ENCODE measurements at places on chromosomes 13 and 19. TPM values are rescaled to one million over a fixed set of nuclear protein-coding genes. Genes with fewer than 3 reads are reported as not detected.

- peaks cover 30% of the 10 kb centered on the region for H3K4me1 ChIP-seq
- peak overlapping the region; percentile 25 for H3K27ac ChIP-seq
Measured at GRCh38 chr13:44974056-44974793, 15.0 kb downstream of the NUFIP1 start.

DNA sequence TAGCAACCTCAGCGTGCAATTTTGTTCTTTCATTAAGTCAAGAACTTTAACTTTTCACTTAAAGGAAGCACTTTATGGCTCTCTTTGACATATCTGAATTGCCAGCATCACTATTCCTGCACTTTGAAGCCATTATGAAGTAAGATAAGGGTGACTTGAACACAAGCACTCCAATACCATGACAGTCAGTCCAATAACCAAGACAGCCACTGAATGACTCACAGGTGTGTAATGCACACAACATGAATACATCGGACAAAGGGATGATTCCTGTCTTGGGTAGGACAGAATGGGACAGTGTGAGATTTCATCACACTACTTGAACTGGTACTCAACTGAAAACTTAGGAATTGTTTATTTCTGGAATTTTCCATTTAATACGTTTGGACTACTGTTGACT lies 233.7 kb upstream of the IPO5 start:
- H3K4me1 ChIP-seq: no peaks in the 10 kb centered on the region
- no peak for DNase-seq
- no peaks in the 10 kb centered on the region for H3K36me3 ChIP-seq
- no peak overlapping the region for H3K4me3 ChIP-seq

DNA sequence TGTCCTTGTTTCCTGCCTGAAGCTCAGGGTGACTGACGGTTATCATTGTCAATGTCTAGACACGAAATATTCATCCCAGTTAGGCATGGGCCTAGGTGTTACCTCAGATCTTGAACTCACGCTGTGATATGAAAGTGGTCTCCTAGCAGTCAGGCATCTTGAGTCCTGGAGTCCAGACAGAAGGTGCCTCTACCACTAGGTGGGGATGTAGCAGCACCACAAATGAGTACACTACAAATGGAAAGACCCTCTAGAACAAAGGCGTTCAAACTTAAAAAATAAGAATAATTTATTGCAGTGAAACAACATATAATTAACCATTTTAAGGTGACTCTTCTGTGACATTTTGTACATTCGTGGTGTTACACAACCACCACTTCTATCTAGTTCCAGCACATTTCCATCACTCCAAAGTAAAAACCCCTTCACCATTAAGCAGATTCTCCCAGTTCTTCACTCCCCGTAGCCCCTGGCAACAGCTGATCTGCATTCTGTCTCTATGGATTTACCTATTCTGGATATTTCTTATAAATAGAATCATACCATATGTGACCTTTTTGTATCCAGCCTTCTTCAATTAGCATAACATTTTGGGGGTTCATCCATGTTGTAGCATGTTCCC lies 11.9 kb upstream of the FRY start:
- no peak overlapping the region for H3K27ac ChIP-seq
- no peak overlapping the region for H3K4me3 ChIP-seq
- H3K36me3 ChIP-seq: no peaks in the 10 kb centered on the region
- no peaks in the 10 kb centered on the region for H3K27me3 ChIP-seq
- DNase-seq: no peak

The DCUN1D2 gene
- total RNA-seq: 87.0 TPM

The NPAS1 gene
- total RNA-seq: 0.23 TPM

The CFD gene
- 71.1 TPM for total RNA-seq

The CATSPERD gene
- not detected for total RNA-seq

All from psoas muscle (tissue), 8 donors.